Cortex of kidney (tissue), 1 donor: ENCODE measurements at places on chromosomes 4 and X.

- no peak for DNase-seq
Observed at GRCh38 chr4:102546635-102547034, 45.5 kb downstream of the NFKB1 start.

GRCh38 chrX:16076834-16077233 is 46.5 kb upstream of the GRPR start:
- DNase-seq: no peak

GRCh38 chrX:70134116-70134477 is 850 bp downstream of the IGBP1 start:
- DNase-seq: no peak

DNA sequence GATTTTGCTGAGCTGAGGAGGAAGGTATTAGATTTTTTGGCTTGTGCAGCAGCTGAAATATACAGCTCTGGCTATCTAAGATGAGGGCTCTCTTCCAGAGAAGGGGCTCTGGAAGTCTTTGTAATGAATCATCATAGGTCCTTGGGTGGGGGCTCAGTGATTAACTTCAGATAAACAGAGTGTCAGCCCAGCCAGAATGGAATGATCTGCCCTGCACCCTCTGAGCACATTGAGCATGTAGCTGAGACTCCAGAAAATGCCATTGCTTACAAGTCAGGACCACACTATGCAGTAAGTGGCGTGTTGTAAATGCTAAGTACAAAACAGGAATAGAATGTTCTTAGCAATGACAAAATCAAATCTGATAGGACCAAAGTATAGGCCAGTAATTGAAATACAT is 836.0 kb downstream of the PDHA2 start:
- DNase-seq: no peak

GRCh38 chr4:26455571-26455970 is 34.7 kb downstream of the CCKAR start:
- no peak for DNase-seq

DNA sequence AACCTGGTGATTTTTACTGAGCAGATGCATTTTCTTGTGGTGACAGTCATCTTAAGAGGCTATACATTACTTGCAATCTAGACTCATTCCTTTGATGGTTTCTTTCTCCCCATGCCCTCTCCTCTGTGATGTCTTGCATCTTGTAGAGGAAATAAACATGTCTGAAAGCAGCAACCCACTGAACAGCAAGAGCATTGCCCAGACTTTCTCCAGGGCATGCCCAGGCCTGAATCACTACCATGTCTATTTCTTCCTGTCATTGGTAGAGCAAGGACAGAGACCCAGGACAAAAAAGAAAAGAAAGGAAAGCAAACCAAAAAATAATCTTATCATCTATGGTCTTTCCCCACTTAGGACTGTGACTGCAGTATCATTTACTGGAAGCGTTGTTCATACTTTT is 326.1 kb downstream of the HNRNPD start:
- no peak for DNase-seq

DNA sequence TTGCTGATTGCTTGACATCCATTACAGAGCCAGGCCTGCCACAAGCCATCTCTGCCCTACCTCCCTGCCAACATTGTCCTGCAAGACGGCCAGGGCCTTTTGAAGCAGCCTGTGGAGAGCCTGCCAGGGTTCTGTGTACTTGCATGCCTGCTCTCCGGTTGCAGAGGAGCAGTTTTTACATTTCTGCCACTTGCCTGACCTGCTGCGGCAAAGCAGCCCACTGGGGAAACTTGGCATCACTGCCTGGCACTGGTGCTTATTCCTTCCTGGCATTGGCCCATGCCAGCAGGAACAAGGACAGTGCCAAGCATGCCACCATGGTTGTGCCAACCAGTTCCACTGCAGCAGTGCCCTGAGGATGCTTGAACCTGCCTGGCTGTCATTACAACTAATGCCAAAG is 167.1 kb downstream of the NHS start:
- DNase-seq: no peak
